ENCODE measurements at places on chromosomes 16 and 17. TPM values are rescaled to one million over a fixed set of nuclear protein-coding genes. Genes with fewer than 3 reads are reported as not detected.

The KRTAP1-3 gene
- total RNA-seq: not detected

The SULT1A4 gene
- 6.9 TPM for total RNA-seq

The KRT24 gene
- not detected for total RNA-seq

The CCDC78 gene
- total RNA-seq: 1.0 TPM

Data from camera-type eye (tissue), 1 donor.